H1 (cell line): ENCODE measurements at places on chromosomes 1 and 21. TPM values are rescaled to one million over a fixed set of nuclear protein-coding genes. Genes with fewer than 3 reads are reported as not detected.

Gene SH3GLB1
- 4.1 and 7.7 TPM in 2 replicates for polyA plus RNA-seq

DNA sequence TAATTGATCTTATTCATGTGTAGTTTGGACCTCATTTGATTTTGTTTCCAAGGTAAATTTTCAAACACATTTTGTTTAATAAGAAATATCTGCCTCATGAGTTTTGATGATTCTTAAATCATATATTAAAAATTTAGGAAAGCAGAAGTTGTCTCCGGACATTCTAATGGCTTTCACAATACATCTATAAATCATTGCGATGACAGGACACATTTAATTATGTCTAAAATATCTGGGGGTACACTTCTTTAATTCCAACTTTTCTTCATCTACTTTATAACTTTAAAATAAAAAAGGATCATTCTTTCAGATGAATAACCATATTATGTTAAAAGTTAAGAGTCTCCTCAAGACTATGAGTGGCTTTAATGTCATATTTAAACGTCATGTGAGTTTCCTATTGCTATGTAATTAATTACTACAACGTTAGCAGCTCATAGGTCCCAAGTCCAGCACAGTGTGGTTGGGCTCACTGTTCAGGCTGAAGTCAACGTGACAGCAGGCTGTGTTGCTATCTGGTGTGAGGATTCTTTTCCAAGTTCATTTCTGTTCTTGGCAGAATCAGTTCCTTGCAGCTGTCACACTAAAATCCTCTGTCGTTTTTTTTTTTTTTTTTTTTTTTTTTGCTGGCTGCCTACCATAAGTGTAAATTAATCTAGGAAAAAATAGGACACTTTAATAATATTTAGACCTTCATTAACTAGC, 893.5 kb downstream of the LTN1 start:
- no peak for DNase-seq

GRCh38 chr1:234659538-234659937, 49.6 kb upstream of the IRF2BP2 start:
- DNase-seq, result no peak

DNA sequence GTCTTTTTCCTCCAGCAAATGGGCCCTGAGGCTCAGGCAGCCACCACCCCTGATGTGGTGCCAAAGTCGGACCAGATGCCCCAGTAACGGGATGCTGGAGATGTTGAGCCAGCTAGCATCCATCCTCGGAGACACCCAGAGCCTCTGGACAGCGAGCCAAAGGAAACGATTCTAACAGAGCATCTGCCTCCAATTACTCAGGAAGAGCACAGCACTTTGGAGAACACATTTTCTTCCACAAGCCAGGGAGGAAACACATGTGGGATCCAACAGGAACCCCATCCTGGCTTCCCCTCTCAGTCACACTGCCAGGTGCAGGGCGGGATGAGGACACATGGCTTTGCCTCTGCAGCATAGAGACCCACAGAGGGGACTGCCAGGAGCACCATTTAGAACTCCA, 44.9 kb downstream of the C1orf198 start:
- no peak for DNase-seq
